ENCODE measurements at places on chromosomes 1 and 21. TPM values are rescaled to one million over a fixed set of nuclear protein-coding genes. Genes with fewer than 3 reads are reported as not detected.

TMPRSS15 gene
- total RNA-seq = not detected

MYOM3 gene
- total RNA-seq = 7.9 TPM

IL24 gene
- 0.38 TPM for total RNA-seq

C1orf115 gene
- total RNA-seq = 8.4 TPM

CDC14A gene
- 8.7 TPM for total RNA-seq

TMEM167B gene
- 20.4 TPM for total RNA-seq

ACTN2 gene
- total RNA-seq = 0.17 TPM

LRRC40 gene
- 24.6 TPM for total RNA-seq

Measured in kidney epithelial cell (primary cell).